ENCODE measurements at places on chromosomes 2 and 18. TPM values are rescaled to one million over a fixed set of nuclear protein-coding genes. Genes with fewer than 3 reads are reported as not detected.

The TMEM37 gene
- not detected for total RNA-seq

The COLEC11 gene
- not detected for total RNA-seq

The KCNIP3 gene
- total RNA-seq: 2.6 TPM

The PID1 gene
- total RNA-seq: 6.1 TPM

The UGT1A5 gene
- total RNA-seq: 0.34 TPM

The KCNK3 gene
- 0.03 TPM for total RNA-seq

The GALR1 gene
- not detected for total RNA-seq

The CTAGE1 gene
- not detected for total RNA-seq

The ABCB11 gene
- total RNA-seq: not detected

The SFTPB gene
- total RNA-seq: not detected

The ABHD1 gene
- total RNA-seq: not detected

The DTNB gene
- total RNA-seq: 5.0 TPM

The TWIST2 gene
- total RNA-seq: 20.4 TPM

The COL5A2 gene
- 34.9 TPM for total RNA-seq

The SH2D6 gene
- total RNA-seq: 0.34 TPM

The LONRF2 gene
- 0.65 TPM for total RNA-seq

The MPV17 gene
- 62.8 TPM for total RNA-seq

The ALPI gene
- total RNA-seq: not detected

The KCNG2 gene
- not detected for total RNA-seq

The MC5R gene
- not detected for total RNA-seq

The ACTG2 gene
- 0.74 TPM for total RNA-seq

The OR6B2 gene
- not detected for total RNA-seq

The MFSD2B gene
- total RNA-seq: 0.06 TPM

The PDE11A gene
- 0.29 TPM for total RNA-seq

The AQP12B gene
- not detected for total RNA-seq

The TRPM8 gene
- total RNA-seq: 0.12 TPM

The NDC80 gene
- total RNA-seq: 56.7 TPM

The C1QL2 gene
- total RNA-seq: not detected

The CLEC4F gene
- total RNA-seq: not detected

The BUB1 gene
- total RNA-seq: 122 TPM

The CD8B2 gene
- total RNA-seq: not detected

The PSMD14 gene
- 347 TPM for total RNA-seq

The ACMSD gene
- total RNA-seq: not detected

The ELOA2 gene
- not detected for total RNA-seq

The KCNJ13 gene
- not detected for total RNA-seq

The CHRND gene
- not detected for total RNA-seq

The ALK gene
- total RNA-seq: 0.03 TPM

The ANKRD29 gene
- total RNA-seq: 3.9 TPM

The LYG2 gene
- total RNA-seq: not detected

The CFC1 gene
- not detected for total RNA-seq

The MOCOS gene
- total RNA-seq: 4.4 TPM

The SMCHD1 gene
- total RNA-seq: 37.8 TPM

The CDH2 gene
- 90.6 TPM for total RNA-seq

The ANO7 gene
- total RNA-seq: 0.69 TPM

The IWS1 gene
- total RNA-seq: 98.3 TPM

The GALNT5 gene
- total RNA-seq: 0.03 TPM

The OTOS gene
- 0.34 TPM for total RNA-seq

Data from Daoy (cell line).